ENCODE measurements at places on chromosomes 16 and 17.

- DNase-seq = no peak
Measured at GRCh38 chr16:4373909-4374742, 2.5 kb downstream of the VASN start.

DNA sequence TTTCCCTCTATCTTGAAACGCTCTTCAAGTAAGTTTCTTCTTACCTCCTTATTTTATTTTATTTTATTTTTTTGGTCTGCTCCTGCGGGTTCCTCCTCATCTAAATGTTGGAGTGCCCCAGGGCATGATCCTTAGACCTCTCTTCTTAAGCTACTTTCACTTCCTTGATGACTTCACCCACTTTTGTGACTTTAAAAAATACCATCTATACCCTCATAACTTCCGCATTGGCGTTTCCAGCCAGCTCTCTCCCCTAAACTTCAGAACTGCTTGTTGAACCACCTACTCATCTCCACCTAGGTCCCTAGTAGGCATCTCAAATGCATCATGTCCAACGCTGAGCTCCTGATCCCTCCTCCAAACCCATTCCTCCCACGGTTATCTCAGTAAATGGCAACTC lies 51.4 kb upstream of the NFAT5 start:
- DNase-seq = no peak

- no peak for DNase-seq
Measured at GRCh38 chr17:5661491-5662125, 77.3 kb upstream of the NLRP1 start.

GRCh38 chr16:74844041-74844980 lies 69.7 kb upstream of the FA2H start:
- no peak for DNase-seq

DNA sequence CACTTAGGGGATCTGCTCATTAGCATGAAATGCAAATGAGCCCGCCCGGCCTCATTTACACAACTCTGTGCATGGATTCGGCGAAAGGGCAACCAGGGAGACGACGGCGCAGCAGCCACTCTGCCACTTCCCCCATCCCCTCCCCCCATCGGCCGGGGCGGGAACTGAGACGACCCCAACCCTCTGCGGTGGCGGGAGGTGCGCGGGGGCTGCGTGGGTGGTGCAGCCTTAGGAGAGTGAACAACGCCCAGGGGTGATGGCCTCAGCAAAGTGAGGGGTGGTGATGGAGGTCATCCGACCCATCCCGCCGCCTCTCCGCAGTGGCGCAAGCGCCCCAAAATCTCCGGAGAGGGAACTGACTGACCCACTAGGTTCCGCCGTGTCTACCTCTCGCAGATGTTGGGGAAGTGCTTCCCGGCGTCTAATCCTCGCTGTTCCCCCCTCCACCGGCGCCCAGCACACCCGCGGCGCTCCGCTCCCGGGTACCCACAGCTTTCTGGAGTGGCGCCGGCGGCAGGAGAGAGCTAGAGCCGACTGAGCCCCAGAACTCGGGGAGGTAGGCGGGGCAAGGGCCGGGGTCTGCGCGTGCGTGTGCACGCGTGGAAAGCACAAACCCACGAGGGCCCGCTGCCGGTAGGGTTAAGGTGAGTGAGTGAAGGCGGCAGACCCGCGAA lies 1.4 kb upstream of the CACNA1G start:
- no peak for DNase-seq

- DNase-seq = no peak
Measured at GRCh38 chr17:57666946-57667345, 78.2 kb downstream of the CCDC182 start.

DNA sequence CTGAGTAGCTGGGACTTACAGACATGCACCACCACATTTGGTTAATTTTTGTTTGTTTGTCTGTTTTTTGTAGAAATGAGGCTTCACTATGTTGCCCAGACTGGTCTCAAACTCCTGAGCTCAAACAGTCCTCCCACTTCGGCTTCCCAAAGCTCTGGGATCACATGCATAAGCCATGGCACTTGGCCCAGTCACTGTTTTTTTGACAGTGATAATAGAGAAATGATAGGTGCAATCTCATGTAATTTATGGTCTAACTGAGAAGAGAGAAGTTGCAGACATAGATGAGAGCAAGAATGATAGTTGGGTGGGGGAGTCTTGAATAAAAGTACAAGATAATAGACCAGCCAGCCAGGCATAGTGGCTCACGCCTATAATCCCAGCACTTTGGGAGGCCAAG lies 89.7 kb upstream of the TNRC6A start:
- DNase-seq = no peak

- no peak for DNase-seq
Measured at GRCh38 chr17:74715144-74715543, 2.4 kb upstream of the CD300LF start.

GRCh38 chr17:48576479-48577309 lies 1.5 kb downstream of the HOXB4 start:
- no peak for DNase-seq

DNA sequence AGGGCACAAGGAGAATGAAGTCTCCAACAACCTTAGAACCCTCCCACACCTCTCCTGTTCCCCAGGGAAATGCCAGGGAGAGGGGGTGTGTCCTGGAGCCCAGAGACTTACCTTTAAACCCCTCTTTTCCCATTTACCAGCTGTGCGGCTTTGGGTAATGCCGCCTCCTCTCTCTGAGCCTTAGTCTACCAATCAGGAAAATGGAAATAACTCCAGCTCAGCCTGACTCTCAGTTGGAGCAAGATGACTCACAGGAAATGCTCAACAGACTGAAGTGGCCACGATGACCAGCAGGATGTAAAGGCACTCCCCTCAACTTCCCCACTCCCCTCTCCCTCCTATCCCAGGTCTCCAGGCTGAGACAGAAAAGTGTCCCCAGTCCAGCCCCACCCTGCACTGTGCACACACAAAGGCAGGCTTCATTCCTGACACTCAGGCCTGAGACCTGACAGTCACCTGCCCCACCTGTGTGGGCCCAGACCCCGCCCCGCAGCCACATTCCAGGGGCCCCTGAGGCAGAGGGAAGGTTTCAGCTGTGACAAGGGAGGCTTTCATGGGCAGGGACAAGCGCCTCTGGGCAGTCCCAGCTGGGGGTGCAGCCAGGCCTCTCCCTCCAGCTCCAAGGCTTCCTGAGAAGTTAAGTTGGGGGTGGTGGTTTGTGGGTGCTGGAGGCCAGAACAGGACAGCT lies 3.0 kb upstream of the KRT15 start:
- no peak for DNase-seq

- DNase-seq = no peak
Measured at GRCh38 chr17:57881783-57882351, 32.0 kb upstream of the MRPS23 start.
